A549 treated with AZD2906 at 1 μM for 4 hours (cell line): ENCODE measurements at places on chromosomes 16 and 17. TPM values are rescaled to one million over a fixed set of nuclear protein-coding genes. Genes with fewer than 3 reads are reported as not detected.

CORO1A gene
- total RNA-seq, result 1.9 to 2.9 TPM (median 2.0 TPM) in 5 replicates

SOST gene
- 0.03 TPM in 1 of 5 replicates, not detected in the others for total RNA-seq

VAMP2 gene
- total RNA-seq, result 24.9 to 29.8 TPM (median 27.9 TPM) in 5 replicates

ZFHX3 gene
- total RNA-seq, result 8.5 to 12.0 TPM (median 11.2 TPM) in 5 replicates

TNFSF12 gene
- total RNA-seq, result 8.2 to 13.3 TPM (median 13.0 TPM) in 5 replicates

SEPTIN12 gene
- total RNA-seq, result 0.24 TPM in 1 of 5 replicates, not detected in the others

SSTR5 gene
- 0.51 to 0.79 TPM (median 0.60 TPM) in 5 replicates for total RNA-seq

BICDL2 gene
- not detected in 5 replicates for total RNA-seq

PLSCR3 gene
- total RNA-seq, result 38.6 to 48.9 TPM (median 44.7 TPM) in 5 replicates

FBXW10 gene
- total RNA-seq, result 0.82 to 1.1 TPM (median 0.95 TPM) in 5 replicates

KRTAP16-1 gene
- total RNA-seq, result not detected in 5 replicates

CDYL2 gene
- 0.34 to 0.61 TPM (median 0.41 TPM) in 5 replicates for total RNA-seq

MEFV gene
- 0.02 to 0.05 TPM (median 0.02 TPM) in 3 of 5 replicates, not detected in the others for total RNA-seq

SPOP gene
- total RNA-seq, result 40.5 to 47.9 TPM (median 42.3 TPM) in 5 replicates

RCVRN gene
- total RNA-seq, result not detected in 5 replicates

TEDC2 gene
- 15.9 to 20.9 TPM (median 18.9 TPM) in 5 replicates for total RNA-seq

ARL4D gene
- total RNA-seq, result 19.0 to 27.3 TPM (median 25.3 TPM) in 5 replicates

TMEM238L gene
- total RNA-seq, result not detected in 5 replicates

GRAPL gene
- total RNA-seq, result 0.11 to 0.22 TPM (median 0.11 TPM) in 3 of 5 replicates, not detected in the others

C16orf46 gene
- total RNA-seq, result 0.37 to 1.2 TPM (median 0.80 TPM) in 5 replicates

TERB1 gene
- 0.05 TPM in 1 of 5 replicates, not detected in the others for total RNA-seq

TBX6 gene
- total RNA-seq, result 0.14 to 0.31 TPM (median 0.30 TPM) in 5 replicates

KRTAP2-3 gene
- 0.18 TPM in 1 of 5 replicates, not detected in the others for total RNA-seq

MYH13 gene
- total RNA-seq, result 0.01 to 0.02 TPM (median 0.02 TPM) in 4 of 5 replicates, not detected in the other

CDH5 gene
- total RNA-seq, result 0.15 to 0.23 TPM (median 0.17 TPM) in 5 replicates

TLK2 gene
- 28.1 to 31.7 TPM (median 31.1 TPM) in 5 replicates for total RNA-seq

OTOP2 gene
- total RNA-seq, result 0.05 to 0.06 TPM in 2 of 5 replicates, not detected in the others

CCL8 gene
- total RNA-seq, result not detected in 5 replicates

IGSF6 gene
- not detected in 5 replicates for total RNA-seq

KRTAP4-4 gene
- not detected in 5 replicates for total RNA-seq

SERPINF2 gene
- total RNA-seq, result 3.2 to 5.2 TPM (median 4.4 TPM) in 5 replicates

KRT27 gene
- not detected in 5 replicates for total RNA-seq

AANAT gene
- total RNA-seq, result 0.22 to 0.64 TPM (median 0.33 TPM) in 5 replicates
